ENCODE measurements at places on chromosomes 3 and 15.

DNA sequence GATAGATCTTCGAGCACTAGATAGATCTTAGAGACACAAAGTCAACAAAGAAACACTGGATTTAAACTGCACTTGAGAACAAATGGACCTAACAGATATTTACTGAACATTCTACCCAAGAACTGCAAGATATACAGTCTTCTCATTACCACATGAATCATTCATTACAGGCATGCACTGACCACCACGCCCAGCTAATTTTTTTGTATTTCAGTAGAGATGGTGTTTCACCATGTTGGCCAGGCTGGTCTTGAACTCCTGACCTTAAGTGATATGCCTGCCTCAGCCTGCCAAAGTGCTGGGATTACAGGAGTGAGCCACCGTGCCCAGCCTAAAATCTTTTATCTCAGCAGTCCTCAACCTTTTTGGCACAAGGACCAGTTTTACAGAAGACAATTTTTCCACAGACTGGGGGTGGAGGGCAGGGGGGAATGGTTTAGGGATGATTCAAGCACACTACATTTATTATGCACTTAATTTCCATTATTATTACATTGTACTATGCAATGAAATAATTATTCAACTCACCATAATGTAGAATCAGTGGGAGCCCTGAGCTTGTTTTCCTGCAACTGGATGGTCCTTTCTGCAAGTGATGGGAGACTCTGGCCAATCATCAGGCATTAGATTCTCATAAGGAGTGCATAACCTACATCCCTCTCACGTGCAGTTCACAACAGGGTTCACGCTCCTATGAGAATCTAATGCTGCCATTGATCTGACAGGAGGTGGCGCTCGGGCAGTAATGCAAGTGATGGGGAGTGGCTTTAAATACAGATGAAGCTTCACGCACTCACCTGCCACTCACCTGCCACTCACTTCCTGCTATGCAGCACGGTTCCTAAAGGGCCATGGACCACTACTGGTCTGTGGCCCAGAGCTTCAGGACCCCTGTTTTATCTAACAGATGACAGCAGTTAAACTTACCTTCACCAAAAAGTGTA is 21.7 kb downstream of the CSNK1G1 start:
- no peak for DNase-seq

- DNase-seq: no peak
Observed at GRCh38 chr3:117681619-117682018, 972.0 kb downstream of the TUSC7 start.

DNA sequence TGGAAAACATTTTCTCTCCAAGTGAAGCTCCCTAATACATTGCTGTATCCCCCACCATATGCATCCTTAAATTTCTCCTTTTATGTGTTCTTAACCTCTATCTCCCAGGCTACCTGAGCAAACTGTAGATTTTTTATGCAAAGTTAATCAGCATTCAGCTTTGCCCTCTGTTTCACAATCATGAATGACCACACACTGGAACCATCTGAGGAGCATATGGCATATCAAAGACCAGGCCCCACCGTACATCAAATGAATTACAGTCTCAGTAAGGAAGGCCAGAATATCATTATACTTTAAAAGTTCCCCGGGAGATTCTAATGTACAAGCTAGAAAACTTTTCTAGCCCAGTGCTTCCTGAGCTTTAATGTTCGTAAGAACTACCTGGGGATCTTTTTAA is 115.5 kb upstream of the NECTIN3 start:
- no peak for DNase-seq

- no peak for DNase-seq
Observed at GRCh38 chr15:71282076-71282475, 166.8 kb downstream of the THSD4 start.

DNA sequence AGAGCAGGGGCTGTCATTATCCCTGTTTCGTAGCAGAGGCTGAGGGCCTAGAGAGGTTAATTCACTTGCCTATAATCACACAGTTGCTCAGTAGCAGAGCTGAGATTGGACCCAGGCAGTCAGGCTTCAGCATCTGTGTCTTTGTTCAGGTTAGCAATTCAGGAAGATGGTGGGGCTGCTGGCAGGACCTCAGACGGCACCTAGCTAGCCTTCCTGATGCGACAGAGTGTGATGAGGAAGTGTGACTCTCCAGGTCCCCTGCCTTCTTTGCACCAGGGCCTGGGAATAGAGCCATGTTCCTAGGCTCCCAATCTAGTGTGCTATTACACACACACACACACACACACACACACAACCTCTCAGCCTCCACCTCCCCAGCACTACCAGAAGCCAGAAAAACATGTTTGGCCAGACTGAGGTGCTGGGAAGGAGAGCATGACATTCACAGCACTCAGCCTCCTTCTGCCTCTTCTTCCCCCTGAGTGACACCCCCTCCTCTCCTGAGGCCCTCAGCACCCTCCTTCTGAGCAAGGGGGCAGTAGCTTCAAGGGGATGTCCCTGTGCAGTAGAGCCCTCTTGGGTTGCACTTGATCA is 88.9 kb downstream of the TLE3 start:
- DNase-seq: no peak

DNA sequence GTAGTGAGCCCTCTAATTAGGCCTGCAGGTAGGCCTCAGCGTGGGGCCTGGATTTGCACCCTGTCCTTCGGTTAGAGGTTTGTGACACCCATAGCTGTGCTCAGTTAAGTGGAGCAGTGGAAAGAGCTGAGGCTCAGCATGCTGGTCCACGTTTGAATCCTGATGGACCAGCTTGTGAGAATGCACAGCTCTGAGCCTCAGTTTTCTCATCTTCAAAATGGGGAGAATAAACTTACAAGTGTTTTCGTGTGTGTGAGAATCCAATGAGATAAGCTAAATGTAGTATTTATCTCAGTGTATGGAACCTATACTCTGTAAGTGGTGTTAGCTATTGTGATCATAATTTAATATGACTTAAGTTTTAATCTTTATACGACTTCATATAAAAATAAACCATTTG is 22.5 kb downstream of the EEFSEC start:
- no peak for DNase-seq

Measured in effector CD8-positive, alpha-beta T cell (primary cell).